Activated CD4-positive, alpha-beta T cell treated with anti-CD3 and anti-CD28 coated beads, Interleukin-2, amount 10 ng/mL, durations not matched to agents 24 days and 14 days (primary cell): ENCODE measurements at places on chromosomes 5 and 9. TPM values are rescaled to one million over a fixed set of nuclear protein-coding genes. Genes with fewer than 3 reads are reported as not detected.
A peak's percentile ranks its signal among the peaks of the same experiment; 100 is the strongest.

DNA sequence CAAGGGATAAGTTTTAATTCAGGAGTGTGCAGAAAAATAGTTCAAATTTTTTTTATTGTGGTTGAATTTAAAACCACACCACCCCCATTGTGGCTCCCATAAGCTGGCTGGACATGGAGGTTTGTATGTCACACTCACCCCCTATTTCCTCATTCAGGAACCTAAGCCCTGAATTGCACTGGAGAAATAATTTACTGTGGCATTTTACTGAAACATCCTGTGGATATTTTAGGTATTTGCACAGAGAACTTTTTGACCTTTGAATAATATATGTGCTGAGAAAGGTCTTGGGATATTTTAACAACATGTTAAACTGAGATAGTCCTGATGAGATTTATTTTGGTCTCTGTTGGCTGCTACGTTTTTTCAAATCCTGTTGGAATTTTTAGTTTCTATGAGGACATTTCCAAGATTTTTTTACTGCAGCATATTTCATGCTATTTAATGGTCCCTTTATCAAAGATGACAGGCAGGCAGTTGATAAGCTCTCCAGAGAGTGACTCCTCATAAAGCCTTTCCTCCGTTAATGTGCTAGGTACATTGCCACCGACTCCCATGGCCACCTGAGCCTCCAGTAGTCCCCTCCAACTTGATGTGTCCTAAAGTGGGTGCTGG lies 51.2 kb upstream of the PALM2AKAP2 start:
- H3K27ac ChIP-seq, result no peak overlapping the region
- no peak for DNase-seq
- no peak overlapping the region for H3K4me3 ChIP-seq
- peaks cover 24% of the 10 kb centered on the region for H3K27me3 ChIP-seq

GRCh38 chr5:169637549-169638121 lies 560 bp downstream of the DOCK2 start:
- peaks cover 7% of the 10 kb centered on the region for H3K27me3 ChIP-seq
- peaks cover 42% of the 10 kb centered on the region for H3K4me1 ChIP-seq
- DNase-seq, result peak; percentile 92

DNA sequence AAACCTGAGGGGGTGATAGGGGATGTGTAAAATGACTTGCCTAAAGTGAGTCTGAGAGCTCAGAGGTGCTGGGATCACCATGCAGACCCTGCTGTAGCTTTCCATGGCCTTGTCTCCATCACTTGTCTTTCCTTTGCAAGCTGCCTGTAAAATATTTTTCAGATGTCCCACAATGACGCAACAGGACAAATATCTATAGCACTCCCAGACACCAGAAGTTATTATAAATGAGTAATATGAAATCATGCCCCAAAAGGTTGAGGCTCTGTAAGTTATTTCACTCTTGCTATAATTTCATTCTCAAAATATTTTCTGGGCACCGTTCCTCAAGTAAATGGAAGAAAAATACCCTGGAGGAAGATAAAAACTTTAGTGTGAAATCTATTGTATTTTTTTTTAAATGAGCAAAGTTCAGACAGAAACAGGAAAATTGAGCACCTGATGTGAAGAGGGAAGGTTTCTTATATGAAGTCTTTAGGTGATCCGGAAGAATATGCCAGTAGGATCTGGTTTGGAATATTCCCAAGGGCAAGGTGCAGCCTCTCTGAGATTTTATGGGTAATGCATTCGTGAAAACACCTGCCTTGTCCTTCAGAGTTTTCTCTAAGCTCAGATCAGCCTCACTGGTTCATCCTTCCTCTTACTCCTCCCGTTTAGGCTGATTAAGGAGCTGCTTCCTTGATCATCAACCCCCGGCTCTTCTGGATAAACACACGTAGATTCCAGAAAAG lies 138.3 kb upstream of the DMAC1 start:
- no peaks in the 10 kb centered on the region for H3K27me3 ChIP-seq
- H3K27ac ChIP-seq, result no peak overlapping the region
- H3K4me1 ChIP-seq, result peaks cover 17% of the 10 kb centered on the region
- H3K36me3 ChIP-seq, result peaks cover 9% of the 10 kb centered on the region
- no peak for DNase-seq
- H3K4me3 ChIP-seq, result no peak overlapping the region

GRCh38 chr9:128901822-128902221 lies 19.0 kb upstream of the PHYHD1 start:
- DNase-seq, result no peak
- peak overlapping the region; percentile 76 for H3K4me3 ChIP-seq
- peaks cover 57% of the 10 kb centered on the region for H3K4me1 ChIP-seq
- H3K27me3 ChIP-seq, result no peaks in the 10 kb centered on the region
- H3K27ac ChIP-seq, result peak overlapping the region; percentile 89

DNA sequence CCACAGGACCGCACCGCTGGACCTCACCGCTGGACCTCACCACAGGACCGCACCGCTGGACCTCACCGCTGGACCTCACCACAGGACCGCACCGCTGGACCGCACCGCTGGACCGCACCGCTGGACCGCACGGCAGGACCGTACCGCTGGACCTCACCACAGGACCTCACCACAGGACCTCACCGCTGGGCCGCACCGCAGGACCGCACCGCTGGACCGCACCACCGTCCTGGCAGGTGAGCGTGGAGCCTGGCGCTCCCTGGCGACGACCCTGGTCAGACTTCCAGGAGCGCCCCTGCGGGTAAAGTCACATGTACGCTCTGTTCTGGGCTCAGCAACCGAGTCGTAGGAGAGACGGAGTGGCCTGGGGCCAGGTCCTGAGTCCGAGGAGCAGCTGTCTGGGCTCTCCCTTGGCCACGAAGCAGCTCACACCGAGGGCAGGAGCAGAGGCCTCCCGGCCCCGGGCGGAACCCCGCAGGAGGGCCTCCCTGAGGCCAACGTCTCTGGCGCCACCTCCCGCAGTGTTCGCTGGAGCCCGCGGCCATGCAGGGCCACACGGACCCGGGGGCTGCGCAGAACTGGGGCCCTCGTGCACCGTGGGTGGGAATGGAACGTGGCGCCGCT lies 30.5 kb downstream of the MRPL36 start:
- H3K4me1 ChIP-seq, result peaks cover 4% of the 10 kb centered on the region
- H3K27me3 ChIP-seq, result peaks cover 12% of the 10 kb centered on the region
- H3K36me3 ChIP-seq, result no peaks in the 10 kb centered on the region
- DNase-seq, result no peak
- no peak overlapping the region for H3K4me3 ChIP-seq

GRCh38 chr5:134585966-134586365 lies 46.7 kb downstream of the SAR1B start:
- H3K4me3 ChIP-seq, result no peak overlapping the region
- H3K27me3 ChIP-seq, result no peaks in the 10 kb centered on the region
- no peak for DNase-seq
- no peaks in the 10 kb centered on the region for H3K36me3 ChIP-seq
- H3K27ac ChIP-seq, result no peak overlapping the region
- H3K4me1 ChIP-seq, result peaks cover 7% of the 10 kb centered on the region

DNA sequence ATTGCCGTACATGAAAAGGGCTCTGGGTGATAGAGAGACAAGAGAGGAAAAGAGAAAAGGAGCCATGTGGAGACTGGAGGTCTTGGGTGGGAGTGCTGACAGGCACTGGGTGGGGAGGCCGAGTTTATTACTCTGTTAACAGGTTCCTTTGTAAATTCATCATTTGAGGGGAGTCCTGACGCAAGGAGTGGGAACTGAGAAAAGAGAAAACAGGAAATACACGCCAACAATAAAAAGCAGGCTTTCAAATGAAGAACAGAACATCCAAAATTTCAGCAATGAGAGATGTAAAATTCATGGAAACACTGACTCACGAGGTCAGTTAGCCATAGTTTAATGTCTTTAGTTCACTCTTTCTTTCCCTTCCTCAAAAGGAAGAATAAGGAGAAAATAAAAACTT lies 342.8 kb downstream of the TMEM167A start:
- DNase-seq, result peak; percentile 2
- H3K4me3 ChIP-seq, result no peak overlapping the region
- no peak overlapping the region for H3K27ac ChIP-seq
- H3K4me1 ChIP-seq, result peaks cover 4% of the 10 kb centered on the region
- peaks cover 6% of the 10 kb centered on the region for H3K27me3 ChIP-seq

DNA sequence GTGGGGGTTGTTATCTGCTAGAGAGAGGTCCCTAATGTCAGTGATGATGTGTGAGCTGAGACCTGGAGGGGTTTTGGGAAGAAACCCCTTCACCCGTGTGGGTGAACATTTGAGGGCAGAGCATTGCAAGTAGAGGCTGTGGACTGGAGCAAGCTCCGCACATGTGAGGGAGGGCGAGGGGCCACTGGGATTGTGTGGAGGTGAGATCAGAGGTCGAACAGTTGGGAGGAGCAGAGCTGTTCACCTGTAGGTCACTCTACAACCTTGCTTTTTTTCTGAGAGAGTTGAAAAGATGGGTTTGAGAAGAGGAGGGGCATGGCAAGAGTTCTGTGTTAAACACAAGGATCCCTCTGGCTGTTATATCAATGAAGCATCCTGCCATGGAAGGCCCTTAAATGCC lies 480.4 kb upstream of the ZNF608 start:
- H3K27ac ChIP-seq, result no peak overlapping the region
- no peaks in the 10 kb centered on the region for H3K4me1 ChIP-seq
- H3K27me3 ChIP-seq, result no peaks in the 10 kb centered on the region
- H3K4me3 ChIP-seq, result no peak overlapping the region
- DNase-seq, result no peak
- H3K36me3 ChIP-seq, result no peaks in the 10 kb centered on the region

GRCh38 chr5:10707198-10708142 lies 53.6 kb downstream of the DAP start:
- no peak overlapping the region for H3K4me3 ChIP-seq
- no peaks in the 10 kb centered on the region for H3K27me3 ChIP-seq
- no peak for DNase-seq
- H3K4me1 ChIP-seq, result peaks cover 23% of the 10 kb centered on the region
- peaks cover 3% of the 10 kb centered on the region for H3K36me3 ChIP-seq

DNA sequence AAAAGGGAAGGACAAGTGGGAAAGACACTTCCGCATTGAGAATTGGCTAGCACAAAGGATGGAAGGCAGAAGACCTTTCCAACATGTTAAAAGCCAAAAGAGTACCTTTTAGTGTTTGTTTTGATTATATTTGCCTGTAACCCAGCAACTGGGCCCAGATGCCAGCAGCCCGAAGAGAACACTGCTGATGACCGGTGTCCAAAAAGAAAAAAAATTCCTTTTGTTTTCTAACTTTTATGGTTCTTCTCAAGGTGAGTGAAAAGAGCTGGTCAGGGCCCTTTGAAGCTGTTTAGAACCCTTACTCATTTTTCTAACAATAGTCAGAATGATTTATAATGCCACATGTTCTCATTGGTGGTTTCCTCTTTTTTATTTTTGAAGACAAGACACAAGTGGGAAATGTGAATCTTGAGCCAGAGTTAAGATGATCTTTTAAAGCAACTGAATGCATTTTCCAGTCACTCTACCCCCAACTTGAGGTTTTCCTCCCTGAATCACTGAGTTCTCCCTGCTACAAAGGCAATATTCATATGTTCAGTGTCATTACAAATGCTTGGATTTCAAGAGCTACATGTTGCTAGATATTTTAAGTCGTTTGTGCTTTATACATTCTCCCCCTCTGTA lies 32.3 kb upstream of the ZNF462 start:
- no peaks in the 10 kb centered on the region for H3K27me3 ChIP-seq
- no peak for DNase-seq
- no peak overlapping the region for H3K4me3 ChIP-seq
- H3K36me3 ChIP-seq, result no peaks in the 10 kb centered on the region
- no peak overlapping the region for H3K27ac ChIP-seq

GRCh38 chr5:143882520-143882919 lies 70.6 kb downstream of the HMHB1 start:
- DNase-seq, result no peak
- H3K4me3 ChIP-seq, result no peak overlapping the region
- H3K4me1 ChIP-seq, result peaks cover 4% of the 10 kb centered on the region
- H3K27me3 ChIP-seq, result no peaks in the 10 kb centered on the region

- DNase-seq, result no peak
- no peaks in the 10 kb centered on the region for H3K27me3 ChIP-seq
- peaks cover 65% of the 10 kb centered on the region for H3K4me1 ChIP-seq
- peak overlapping the region; percentile 31 for H3K27ac ChIP-seq
- no peak overlapping the region for H3K4me3 ChIP-seq
- peaks cover 80% of the 10 kb centered on the region for H3K36me3 ChIP-seq
Measured at GRCh38 chr5:35880156-35880555, 23.5 kb downstream of the IL7R start.

Gene DNAI1
- not detected in 2 replicates for total RNA-seq

Gene SURF4
- total RNA-seq, result 235 and 240 TPM in 2 replicates

Gene MORN5
- total RNA-seq, result not detected in 2 replicates

Gene FRMPD1
- total RNA-seq, result not detected in 2 replicates

Gene BAAT
- 0.07 TPM in 1 of 2 replicates, not detected in the other for total RNA-seq

Gene MCCC2
- 58.7 and 58.9 TPM in 2 replicates for total RNA-seq

Gene GTF2H2C
- total RNA-seq, result 63.3 and 66.5 TPM in 2 replicates

Gene TPPP
- 0.07 TPM in 1 of 2 replicates, not detected in the other for total RNA-seq

Gene SLC6A3
- not detected in 2 replicates for total RNA-seq

Gene OLFM1
- 0.19 and 0.35 TPM in 2 replicates for total RNA-seq
